ENCODE measurements at places on chromosomes 7 and 10.

DNA sequence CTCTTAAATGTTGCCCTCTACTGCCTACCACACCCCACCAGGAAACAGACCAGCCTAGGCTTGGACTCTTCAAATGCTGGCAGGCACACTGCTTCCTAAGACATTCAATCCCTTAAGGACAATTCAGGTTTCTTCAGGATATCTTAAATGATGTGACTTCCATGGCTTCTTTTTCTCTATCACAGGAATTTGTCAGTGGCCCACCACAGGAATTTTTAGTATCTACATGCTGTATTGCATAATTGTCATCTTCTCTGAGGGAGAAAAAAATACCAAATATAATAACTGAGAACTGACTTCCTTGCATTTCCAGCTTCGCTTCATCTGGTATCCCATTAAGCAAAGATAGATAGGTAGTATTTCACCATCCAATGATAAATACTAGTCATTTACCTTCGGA, 129.3 kb downstream of the WNT2 start:
- DNase-seq: no peak

DNA sequence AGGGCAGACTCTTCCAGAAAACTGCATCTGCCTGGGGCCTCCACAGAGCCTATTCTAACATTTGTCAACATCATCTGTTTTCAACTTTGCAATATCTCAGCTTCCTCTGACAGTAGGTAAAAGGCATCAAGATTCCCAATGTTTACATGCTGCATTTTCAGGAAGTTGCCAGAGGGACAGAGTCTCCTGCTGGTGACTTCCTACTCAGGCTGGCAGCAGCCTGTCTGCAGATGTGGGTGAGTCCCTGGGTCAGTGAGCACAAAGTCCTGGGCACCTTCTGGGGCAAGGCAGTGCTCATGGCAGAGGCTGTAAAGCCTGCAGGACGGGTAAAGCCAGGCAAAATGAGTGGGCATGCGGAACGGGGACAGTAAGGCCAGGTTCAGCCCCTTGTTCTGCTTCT, 69.4 kb downstream of the EBF3 start:
- no peak for DNase-seq

DNA sequence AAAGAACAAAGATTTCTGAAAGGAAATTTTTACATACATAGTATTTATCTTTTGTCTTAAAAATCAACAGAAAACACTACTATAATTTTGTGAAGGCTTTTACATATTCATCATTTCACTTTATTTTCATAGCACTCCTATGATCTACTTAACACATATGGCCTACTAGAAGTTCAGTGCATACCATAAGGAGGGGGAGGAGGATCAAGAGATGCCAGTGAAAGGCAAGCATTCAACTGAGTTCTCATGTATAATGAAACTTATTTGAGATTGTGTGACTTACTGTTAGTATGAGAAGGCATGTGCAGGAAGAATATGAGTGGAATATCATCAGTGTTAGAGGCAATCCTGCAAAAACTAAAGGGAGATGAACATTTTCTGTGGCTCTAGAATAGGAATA, 10.6 kb downstream of the BRAF start:
- no peak for DNase-seq

GRCh38 chr7:106538638-106539037, 122.3 kb downstream of the CCDC71L start:
- no peak for DNase-seq

GRCh38 chr10:130623680-130624267, 487.6 kb downstream of the GLRX3 start:
- DNase-seq: no peak

DNA sequence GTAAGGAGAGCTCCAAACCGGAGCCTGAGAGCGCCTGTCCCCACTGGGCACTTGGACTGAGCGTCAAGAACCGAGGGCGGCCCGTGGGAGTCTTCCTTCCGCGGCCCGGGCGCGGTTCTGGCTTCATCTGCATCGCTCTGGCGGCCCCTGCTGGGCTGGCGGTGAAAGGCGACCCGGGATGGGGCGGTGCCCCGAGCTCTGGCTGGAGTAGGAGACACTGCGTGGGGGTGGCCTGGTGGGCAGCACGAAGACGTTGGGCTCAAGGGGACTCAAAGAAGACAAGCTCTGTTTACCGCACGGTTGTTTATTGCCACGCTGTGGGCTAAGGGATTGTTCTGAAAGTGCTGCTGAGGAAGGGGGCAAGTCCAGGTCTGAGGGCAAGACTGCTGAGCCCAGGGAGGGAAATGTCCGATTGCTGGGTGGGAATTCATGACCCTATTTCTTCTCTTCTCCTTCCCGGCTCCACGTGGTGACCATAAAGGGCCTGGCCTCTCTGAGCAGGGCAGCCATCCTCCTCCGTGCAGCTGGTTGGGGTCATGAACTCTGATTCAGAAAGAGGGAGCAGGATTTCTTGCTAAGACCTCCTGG, 29.8 kb downstream of the PLAU start:
- peak; percentile 54 for DNase-seq

- DNase-seq: no peak
Measured at GRCh38 chr10:31816318-31816717, 112.3 kb downstream of the ARHGAP12 start.

GRCh38 chr7:95099106-95099505, 191.7 kb downstream of the PPP1R9A start:
- no peak for DNase-seq

GRCh38 chr7:155536451-155536850, 9.9 kb downstream of the CNPY1 start:
- DNase-seq: no peak

- DNase-seq: no peak
Measured at GRCh38 chr7:44071726-44072363, 6.5 kb upstream of the PGAM2 start.

DNA sequence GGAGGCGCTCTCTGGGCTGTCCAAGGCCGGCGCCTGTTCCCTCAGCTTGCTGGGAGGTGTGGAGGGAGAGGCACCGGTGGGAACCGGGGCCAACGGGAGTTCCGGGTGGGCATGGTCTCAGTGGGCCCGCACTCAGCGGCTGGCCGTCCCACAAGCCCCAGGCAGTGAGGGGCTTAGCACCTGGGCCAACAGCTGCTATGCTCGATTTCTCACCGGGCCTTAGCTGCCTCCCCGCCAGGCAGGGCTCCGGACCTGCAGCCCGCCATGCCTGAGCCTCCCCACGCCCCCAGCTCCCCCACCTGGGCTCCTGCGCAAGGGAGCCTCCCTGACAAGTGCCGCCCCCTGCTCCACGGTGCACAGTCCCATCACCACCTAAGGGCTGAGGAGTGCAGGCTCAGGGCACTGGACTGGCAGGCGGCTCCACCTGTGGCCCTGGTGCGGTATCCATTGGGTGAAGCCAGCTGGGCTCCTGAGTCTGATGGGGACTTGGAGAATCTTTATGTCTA, 276.5 kb downstream of the SH2D4B start:
- DNase-seq: no peak

DNA sequence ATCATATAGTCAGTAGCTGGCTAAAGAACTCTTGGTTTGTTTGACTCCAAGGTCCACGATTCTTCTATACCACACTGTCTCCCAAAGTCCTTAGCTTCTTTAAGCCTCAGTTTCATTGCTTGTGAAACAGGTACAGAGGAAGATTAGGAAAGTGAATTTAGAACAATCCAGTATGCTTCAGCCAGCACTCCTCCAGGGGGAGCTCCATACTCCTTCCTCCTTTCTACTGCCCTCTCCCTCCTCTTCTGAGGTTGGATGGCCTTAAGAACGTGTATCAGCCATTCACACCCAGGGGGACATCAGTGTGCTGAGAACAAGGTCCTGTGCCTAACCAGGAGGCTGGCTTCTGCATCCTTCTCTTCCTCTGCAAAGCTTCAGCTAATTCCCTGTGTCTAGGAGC, 54.8 kb upstream of the CALD1 start:
- no peak for DNase-seq

DNA sequence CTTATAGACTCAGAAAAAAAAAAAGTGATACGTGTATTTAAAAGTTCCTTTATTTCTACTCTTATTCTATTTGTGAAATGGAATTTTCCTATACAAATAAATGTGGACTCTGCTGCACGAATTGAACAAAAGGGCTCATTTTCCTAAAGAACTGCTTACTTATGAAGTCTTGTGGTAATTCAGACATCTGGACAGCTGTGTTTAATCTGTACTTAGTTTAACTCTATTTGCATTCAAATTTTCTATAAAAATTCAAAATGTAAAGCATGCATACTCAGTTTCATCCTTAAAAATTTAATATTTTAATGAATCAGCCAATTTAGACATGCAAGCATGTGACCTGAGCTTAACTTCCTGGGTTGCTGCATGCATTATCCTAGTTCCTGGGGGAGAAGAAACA, 118.0 kb upstream of the PCLO start:
- DNase-seq: no peak
